ENCODE measurements at places on chromosomes 3 and 15.

DNA sequence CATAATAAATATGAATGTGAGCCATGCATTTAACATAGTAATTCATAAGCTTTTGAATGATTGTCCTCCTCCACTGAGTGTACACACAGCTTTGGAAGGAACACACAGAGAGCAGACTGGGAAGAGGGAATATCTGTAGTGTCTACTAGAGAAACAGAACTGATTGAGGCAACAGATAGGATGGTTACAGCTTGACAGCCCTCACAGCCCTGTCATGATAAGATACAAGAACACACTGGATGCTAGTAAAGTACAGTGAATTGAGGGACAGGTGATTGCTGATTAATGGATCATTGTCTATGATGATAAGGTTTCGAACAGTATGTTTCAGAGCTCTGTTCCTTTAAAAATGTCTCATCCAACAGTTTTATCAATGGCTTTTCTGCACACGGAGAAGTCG lies 383.4 kb upstream of the GBE1 start:
- no peak for DNase-seq

GRCh38 chr3:18423401-18424212 lies 1.5 kb downstream of the SATB1 start:
- peak; percentile 46 for DNase-seq

DNA sequence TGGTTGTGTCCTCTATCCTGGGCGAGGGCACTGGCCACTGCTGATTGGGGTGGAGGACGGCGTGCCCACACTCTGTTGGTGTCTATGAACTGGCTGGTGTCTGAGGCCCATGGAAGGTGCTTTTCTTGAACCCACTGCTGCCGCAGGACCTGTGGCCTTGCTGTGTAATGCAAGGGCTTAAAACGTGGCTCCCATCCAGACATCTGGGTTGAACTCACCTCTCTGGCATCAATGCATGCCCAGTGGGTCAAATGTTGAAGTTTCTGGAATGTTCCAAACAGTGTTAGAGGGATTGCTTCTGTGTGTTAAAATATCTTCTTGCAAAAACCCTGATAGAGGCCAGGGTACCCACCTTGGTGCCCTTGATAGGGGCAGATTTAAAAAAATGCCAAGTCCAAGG lies 42.6 kb downstream of the FAM3D start:
- no peak for DNase-seq

DNA sequence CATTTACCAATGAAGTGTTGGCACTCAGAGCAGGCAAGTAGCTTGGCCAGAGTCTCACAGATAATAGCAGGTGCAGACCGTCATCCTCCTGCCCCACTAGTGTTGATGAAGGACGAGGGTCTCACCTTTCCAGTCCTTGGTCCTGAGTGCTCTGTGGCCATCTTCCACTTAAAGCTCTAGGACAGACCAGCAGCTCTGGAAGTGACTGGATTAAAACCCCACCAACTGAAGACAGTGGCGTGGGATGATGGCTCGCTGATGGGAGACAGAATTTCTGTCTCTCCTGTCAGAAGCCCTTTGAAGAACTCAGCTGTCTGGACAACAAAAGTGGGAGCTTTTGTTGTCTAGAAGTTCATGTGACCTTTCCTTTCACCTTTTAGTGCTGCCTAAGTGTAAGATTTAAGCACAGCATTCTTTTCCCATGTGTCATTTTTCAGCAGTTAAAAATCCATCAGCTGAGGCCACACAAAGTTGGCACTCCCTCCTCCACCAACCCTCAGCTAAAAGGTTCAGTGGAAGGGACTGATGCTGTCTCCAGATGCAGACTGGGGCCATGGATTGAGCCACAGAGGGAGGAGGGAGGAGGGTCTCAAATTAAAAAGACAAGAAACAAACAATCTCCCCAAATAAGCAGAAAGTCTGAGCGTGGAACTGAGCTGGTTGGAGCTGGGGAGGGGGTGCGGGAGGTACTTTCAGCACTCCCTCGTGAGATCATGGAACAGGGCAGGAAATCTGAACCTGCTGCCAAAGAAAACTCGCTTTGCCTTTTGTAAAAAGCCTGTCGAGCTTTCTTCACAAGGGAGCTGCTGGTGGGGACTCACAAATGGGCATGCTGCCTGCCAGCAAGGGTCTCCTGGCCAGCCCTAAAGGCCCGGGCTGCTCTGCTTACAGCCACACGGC lies 148.5 kb upstream of the CTDSPL start:
- no peak for DNase-seq

- DNase-seq: no peak
Observed at GRCh38 chr3:186477876-186478275, 66.3 kb downstream of the CRYGS start.

GRCh38 chr3:115108614-115109013 lies 38.5 kb downstream of the ZBTB20 start:
- DNase-seq: no peak

- DNase-seq: peak; percentile 13
Observed at GRCh38 chr3:143751643-143752178, 96.6 kb downstream of the SLC9A9 start.
